Fibroblast of lung (primary cell): ENCODE measurements at places on chromosomes 3 and 15.

DNA sequence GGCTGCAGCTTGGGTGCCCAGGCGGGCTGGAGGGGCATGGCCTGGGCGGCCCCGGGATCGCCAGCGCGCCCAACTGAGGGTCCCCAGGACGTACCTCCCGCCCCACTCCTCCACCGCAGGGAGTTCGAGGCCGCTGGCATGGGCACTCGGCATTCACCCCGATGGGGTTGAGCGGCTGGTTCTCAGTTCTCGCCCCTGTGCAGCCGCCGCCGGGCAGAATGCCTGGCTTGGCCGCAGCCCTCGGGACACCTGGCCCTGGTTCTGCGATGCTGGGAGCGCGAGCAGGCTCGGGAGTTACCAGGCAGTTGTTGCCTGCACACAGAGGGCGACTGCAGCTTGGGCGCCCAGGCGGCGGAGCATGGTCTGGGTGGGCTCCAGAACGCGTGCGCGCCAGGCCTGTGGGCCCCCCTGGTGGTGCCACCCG lies 121.4 kb downstream of the LMLN start:
- DNase-seq = no peak

DNA sequence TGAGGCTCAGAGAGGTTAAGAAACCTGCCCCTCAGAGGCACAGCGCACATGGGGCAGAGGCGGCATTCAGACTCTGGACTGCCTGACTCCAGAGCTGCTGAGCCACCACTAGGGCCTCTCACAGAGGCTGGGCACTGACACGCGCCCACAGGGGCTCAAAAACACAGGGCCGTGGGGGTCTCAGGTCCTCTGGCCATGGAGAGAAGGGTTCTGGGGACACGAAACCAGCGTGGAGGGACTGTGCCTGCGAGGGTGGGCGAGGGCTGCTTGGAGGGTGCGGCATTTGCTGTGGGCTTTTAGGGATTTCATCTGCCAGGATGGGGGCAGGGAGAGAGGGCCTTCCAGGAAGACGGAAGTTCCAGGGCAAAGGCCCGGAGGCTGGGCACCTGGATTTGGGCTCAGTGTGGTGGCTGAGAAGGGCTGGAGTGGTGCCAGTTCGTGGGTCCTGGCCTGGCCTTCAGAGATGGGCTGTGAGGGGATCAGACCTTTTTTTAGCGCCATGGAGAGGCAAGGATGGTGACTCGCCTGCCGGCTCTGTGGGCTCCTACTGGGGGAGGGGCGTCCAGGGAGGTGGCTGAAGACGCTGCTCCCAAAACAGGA lies 69.6 kb downstream of the EFCAB12 start:
- no peak for DNase-seq

GRCh38 chr3:50210510-50211367 lies 5.7 kb downstream of the SLC38A3 start:
- no peak for DNase-seq

- no peak for DNase-seq
Observed at GRCh38 chr3:57927916-57928315, 80.3 kb upstream of the FLNB start.

DNA sequence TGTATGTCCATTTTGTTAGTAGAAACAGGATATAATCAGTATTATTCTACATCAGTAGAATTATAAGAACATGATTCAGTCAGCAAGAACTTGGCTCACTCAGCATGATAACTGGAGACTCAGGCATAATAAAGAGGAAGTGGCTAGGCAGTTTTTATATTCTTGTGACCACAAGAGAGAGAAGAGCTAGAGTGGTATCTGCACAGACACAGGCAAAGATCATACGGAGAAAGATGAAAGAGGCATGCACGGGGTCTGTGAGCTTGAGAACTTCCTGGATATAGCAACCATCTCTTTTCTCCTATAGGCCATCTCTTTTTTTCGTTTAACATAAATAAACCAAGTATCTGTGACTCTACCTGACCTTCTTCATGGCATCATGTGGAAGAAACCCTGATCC lies 46.8 kb downstream of the MYO5A start:
- DNase-seq = peak; percentile 63

DNA sequence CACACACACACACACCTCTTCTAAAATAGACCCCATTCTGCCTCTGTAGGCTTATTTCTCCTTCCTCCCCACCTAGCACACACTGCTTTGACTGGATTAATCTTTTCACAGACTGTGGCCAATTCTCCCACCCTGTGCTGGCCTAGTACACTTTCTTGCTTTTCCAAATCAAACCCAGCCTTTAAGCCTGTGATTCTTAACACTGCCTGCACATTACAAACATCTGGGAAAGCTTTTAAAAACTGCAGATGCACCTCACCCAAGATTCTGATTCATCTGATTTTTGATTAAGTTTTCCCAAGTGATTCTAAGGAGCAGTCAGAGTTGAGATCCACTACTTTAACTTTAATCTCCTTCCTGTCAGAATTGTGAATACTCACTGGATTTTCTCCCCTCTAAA lies 12.8 kb downstream of the CSNK1G1 start:
- DNase-seq = peak; percentile 20

DNA sequence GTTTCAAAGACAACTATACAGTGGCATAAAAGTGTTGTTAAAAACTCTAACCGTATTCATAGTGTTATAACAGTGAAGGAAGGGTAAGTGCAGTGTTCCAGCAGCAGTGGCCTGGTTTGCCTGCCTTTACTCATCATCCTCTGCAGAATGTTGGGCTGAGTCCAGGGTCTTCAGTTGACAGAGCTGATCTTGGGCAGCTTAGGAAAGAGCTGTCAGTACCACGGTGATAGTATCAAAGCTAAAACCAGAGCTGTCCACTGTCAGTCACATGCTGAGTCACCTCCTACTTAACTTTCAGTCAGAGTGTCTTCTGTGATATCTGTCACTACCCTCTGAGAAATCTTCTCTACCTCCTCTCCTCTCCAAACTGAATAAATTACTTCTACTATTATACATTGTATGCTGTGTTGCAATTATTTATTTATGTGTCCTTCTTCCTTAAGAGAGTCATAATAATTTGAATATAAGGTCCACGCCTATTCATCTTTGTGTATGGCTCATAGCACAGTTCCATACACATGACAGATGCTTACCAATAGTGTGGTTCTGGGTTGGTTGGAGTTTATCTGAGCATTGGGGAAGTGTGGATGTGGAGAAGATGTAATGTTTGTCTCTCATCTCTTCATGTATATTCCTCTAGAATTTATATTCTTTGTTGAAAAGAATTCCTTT lies 242.1 kb downstream of the ZIC1 start:
- DNase-seq = no peak

- no peak for DNase-seq
Observed at GRCh38 chr15:52361494-52361893, 65.9 kb upstream of the MYO5C start.

- no peak for DNase-seq
Observed at GRCh38 chr3:179081885-179082284, 10.3 kb upstream of the ZMAT3 start.

DNA sequence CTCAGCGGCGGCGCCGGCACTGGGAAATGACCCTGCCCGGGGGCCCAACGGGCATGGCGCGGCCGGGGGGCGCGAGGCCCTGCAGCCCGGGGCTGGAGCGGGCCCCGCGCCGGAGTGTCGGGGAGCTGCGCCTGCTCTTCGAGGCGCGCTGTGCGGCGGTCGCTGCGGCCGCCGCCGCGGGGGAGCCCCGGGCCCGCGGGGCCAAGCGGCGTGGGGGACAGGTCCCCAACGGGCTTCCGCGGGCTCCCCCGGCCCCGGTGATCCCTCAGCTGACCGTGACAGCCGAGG lies 172 bp downstream of the ITPKA start:
- DNase-seq = no peak

DNA sequence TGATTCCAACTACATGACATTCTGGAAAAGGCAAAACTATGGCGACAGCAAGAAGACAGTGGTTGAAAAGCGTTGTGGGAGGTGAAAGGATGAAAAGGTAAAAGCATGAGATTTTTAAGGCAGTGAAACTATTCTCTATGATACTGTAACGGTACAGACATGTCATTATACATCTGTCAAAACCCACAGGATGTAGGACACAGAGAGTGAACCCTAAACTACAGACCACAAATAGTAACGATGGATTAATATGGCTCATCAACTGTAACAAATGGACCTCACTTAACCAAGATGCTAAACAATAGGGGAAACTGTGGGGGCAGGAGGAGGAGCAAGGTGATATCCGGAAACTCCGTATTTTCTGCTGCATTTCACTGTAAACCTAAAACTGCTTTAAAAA lies 39.1 kb downstream of the MYO9A start:
- DNase-seq = no peak

- DNase-seq = no peak
Observed at GRCh38 chr3:128461731-128462130, 5.0 kb downstream of the DNAJB8 start.

DNA sequence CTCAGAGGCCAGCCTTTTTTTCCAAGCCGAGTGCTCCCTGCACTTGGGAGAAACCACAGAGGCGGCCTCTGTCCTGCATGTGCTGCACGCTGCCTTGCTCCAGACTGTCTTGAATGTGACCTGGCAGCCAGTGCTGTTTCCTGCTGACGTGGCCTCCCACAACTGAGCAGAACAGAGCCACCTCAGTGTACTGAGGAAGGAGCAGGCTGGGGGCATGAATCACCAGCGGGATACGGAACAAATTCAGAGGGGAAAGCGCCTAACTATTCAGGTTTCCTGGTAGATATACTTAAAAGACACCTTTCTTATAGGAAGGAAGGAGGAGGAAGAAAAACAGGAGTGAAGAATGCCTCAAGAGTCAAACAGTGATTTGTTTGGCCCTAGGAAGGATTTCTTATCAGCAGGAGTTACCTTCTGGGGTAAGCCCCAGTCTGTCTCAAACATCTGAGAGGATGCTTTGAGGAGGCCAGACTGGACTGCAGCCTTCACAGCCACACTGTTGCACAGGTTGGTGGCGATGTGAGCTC lies 114.0 kb downstream of the FNDC3B start:
- DNase-seq = peak; percentile 99

DNA sequence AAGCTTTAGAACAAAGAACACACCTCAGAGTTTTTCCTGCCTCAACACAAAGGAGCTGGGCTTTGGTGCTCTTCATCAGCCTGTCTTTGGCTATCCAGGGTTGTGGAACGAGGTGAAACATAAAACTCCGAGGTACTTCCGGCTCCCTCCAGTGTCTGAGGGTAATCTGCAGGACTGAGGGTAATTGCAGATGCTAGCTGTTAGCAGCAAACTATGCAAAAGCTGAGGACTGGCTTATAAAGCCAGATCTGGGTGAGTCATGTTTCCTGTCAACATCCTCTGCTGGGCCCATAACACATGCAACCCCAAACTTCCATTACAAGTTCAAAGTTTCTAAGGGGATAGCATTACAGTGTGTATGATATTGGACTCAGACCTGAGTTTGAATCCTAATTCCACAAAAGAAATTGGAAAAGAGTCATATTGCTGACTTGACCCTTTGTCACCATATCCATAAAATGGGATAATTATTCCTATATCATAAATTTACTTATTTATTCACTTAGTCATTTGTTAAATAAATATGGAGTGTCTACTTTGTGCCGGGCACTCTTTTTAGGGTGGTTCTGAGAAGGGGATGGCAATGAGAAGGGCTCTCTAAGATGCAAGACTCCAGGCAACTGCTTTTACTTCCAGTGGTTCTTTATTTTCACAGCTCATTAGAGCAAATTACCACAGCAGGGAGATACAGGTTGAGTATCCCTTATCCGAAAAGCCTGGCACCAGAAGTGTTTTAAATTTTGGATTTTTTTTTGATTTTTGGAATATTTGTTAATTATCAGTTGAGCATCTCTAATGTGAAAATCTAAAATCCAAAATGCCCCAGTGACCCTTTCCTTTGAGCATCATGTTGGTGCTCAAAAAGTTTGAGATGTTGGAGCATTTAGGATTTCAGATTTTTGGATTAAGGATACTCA lies 9.5 kb upstream of the TRIM69 start:
- DNase-seq = peak; percentile 93

GRCh38 chr15:57198131-57198530 lies 178.2 kb upstream of the CGNL1 start:
- DNase-seq = no peak

GRCh38 chr3:40452057-40452456 lies 5.1 kb upstream of the RPL14 start:
- DNase-seq = no peak

GRCh38 chr3:158912621-158913020 lies 110.8 kb downstream of the MFSD1 start:
- no peak for DNase-seq

DNA sequence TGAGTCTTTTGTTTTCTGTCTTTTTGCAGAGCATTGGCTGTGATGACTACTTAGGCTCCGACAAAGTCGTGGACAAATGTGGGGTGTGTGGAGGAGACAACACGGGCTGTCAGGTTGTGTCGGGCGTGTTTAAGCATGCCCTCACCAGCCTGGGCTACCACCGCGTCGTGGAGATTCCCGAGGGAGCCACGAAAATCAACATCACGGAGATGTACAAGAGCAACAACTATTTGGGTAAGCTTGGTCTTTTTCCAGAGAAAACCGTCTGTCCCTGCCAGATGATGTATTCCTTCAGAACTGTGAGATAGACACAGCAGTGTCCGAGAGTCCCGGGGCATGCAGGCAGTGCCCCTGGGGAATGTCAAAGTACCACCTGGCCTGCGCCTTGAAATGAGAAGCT lies 149.9 kb upstream of the NR2E3 start:
- DNase-seq = no peak

- DNase-seq = no peak
Observed at GRCh38 chr3:22951910-22952309, 251.2 kb upstream of the UBE2E2 start.

- no peak for DNase-seq
Observed at GRCh38 chr15:82882273-82882928, 70.1 kb downstream of the HOMER2 start.

GRCh38 chr3:98027085-98027446 lies 8.0 kb downstream of the GABRR3 start:
- DNase-seq = no peak

DNA sequence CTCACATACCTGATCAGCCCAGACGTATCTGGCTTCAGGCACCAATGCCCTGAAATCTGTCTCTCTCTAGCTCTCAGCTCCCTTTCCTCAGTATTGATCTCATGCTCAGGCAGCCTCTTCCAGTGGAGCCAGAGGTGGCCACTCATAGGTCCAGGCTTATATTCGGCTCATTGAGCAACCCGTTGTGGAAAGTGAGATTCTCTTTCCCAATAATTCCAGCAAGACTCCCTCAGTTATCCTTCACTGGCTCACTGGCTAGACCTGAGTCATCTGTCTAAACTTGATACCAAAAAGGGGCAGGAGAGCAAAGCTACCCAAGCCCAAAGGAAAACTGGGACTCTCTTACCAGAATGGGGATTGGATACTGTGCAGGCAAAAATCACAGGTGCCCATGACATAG lies 33.4 kb upstream of the FRMD4B start:
- DNase-seq = no peak

GRCh38 chr15:96807361-96807760 lies 476.9 kb downstream of the NR2F2 start:
- no peak for DNase-seq

- DNase-seq = no peak
Observed at GRCh38 chr3:59320080-59320479, 270.3 kb upstream of the CFAP20DC start.

GRCh38 chr3:54772746-54773145 lies 155.1 kb downstream of the LRTM1 start:
- no peak for DNase-seq
